CD4-positive, alpha-beta T cell treated with Interleukin-6 at 100 ng/mL for 8 hours (primary cell): ENCODE measurements at places on chromosomes 1 and 21.

DNA sequence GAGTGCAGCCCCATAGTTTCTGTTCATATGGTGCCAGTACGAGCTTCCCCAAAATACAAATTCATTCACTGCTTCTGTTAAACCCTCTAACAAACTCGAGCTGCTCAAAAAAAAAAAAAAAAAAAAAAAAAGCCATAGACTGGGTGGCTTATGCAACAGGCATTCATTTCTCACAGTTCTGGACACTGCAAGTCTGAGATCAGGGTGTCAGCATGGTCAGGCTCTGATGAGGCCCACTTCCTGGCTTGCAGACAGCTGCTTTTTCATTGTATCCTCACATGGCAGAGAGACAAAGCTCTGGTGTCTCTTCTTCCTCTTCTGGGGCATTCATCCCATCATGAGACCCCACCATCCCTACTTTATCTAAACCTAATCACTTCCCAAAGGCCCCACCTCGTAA lies 121.6 kb downstream of the PTBP2 start:
- no peak for DNase-seq

DNA sequence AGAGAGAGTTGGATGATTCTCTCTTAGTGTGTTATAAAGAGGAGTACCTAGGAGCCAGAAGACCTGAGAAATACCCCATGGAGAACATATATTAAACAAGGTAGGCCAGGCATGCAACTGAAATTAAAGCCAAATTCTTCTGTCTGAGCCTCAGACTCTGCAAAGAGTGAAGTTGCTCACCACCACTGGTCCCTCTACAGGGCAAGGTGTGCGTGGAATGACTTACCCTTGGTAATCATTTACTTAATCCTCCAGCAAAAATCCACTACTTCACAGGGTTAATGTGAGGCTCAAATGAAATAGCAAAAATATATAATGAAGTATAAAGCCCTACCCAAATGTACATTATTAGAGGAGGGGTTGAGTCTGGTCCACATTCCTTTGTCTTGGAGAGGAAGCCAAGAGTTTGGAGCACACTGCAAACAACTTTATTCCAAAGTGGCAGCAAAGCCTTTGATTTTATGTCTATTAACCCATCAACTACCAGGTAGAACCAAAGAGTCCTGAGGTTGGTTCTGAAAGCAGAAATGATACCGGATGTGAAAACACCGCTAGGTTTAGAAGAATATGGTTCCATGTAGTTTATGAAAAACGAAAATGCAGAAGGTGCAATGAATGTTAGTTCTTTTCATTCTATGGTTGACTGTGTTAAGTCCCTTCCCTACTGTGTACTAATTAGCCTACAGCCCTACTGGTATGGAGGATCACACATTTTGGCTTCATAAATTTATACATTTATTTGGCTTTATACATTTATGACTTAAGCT lies 8.5 kb downstream of the SSR2 start:
- no peak for DNase-seq

DNA sequence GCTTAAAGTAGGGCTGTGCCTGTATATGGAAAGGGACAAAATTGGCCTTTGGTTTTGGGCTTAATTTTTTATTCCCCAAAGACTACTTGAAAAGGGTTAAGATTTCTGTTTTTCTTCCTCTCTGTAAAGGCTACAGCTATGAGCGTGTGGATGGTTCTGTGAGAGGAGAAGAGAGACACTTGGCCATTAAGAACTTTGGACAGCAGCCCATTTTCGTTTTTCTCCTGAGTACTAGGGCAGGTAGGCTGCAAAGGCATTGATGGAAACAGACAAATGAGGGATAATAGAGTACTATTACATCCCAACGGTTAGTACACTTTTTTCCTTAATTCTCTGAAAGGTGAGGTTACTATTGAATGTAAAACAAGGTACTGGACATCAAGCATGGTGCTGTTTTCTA lies 29.6 kb downstream of the CHD1L start:
- no peak for DNase-seq

DNA sequence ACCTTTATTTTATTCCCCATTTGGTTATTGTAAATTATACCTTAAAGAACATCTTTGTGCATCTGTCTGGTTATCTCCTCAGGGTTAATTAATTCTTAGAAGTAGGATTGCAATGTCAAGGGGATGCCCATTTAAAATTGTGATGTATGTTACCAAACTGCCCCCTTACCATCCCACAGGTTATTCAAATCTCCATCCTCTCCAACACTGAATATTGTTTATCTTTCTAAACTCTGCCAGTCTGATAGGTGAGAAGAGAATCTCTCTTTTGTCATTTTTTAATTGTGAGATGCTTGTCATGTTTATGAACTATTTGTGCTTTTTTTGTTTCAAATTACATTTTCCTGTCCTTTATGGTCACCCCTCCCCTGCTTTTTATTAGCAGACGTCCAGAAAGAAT lies 55.8 kb downstream of the VWA5B1 start:
- DNase-seq = no peak

- DNase-seq = no peak
Measured at GRCh38 chr1:163202833-163203451, at the start of gene RGS5. TSS of gene RGS5 (minus strand) at chr1:163202916. CDS start at chr1:163202835, 81 bp downstream.

GRCh38 chr1:150302338-150302737 lies 8.7 kb downstream of the MRPS21 start:
- no peak for DNase-seq

DNA sequence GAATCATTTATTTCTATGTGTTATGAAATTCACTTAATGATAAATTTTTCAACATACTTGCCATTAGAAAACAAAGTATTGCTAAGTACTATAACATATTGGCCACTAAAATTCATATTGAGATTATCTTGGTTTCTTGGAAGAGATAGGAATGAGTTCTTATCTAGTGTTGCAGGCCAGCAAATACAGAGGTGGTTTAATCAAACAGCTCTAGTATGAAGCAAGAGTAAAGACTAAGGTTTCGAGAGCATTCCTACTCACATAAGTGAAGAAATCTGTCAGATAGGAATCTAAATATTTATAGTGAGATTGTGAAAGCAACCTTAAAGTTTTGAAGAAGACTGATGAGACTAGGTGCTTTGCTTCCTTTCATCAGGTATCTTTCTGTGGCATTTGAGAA lies 37.9 kb upstream of the FOXE3 start:
- no peak for DNase-seq

DNA sequence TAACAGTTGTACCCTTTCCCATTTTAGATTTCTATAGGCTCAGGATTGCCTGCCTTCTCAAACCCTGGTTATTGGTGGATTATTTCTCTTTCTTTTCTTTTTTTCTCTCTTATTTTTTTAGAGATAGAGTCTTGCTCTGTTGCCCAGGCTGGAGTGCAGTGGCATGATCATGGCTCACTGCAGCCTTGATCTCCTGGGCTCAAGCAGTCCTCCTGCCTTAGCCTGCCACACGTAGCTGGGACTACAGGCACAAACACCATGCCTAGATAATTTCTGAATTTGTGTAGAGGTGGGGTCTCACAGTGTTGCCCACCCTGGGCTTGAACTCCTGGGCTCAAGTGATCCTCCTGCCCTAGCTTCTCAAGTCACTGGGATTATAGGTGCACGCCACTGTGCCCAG lies 58.8 kb downstream of the UCK2 start:
- no peak for DNase-seq

- no peak for DNase-seq
Measured at GRCh38 chr1:157314408-157314807, 176.2 kb upstream of the ETV3 start.
